ENCODE measurements at places on chromosomes 4 and X.

DNA sequence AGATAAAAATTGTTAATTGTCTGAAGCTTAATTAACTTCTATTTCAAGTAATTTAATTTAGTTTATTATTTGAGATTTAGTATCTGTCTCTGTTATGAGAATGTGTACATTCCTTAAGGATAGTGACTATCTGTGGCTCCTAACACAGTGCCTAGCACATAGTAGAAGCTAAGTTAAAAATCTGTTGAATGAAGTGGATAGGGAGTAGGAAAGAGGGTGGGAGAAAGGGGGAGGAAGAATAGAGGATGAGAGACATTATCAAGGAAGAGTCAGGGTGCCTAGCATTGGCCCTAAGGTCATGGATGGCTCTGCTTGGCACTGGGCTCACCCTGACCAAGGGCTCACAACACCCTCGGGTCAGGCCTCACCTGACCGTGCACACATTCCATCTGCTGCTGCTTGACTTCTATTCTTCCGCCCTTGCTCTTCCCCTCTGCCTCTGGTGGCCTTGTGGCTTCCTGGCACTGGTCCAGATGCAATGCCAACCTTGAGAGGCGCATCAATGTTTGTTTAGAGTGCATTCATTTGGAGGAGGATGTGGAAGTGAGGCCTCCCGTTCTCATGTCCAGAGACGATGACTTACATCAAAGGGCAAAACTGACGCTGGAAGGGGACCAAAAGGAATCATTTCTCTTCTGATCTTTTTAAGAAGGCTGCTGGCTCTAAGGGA is 42.3 kb downstream of the TRIM2 start:
- DNase-seq, result no peak

- DNase-seq, result peak; percentile 20
Measured at GRCh38 chr4:3461515-3462291, 1.4 kb upstream of the DOK7 start.

- peak; percentile 44 for DNase-seq
Measured at GRCh38 chr4:151850791-151851213, 90.0 kb upstream of the GATB start.

- DNase-seq, result no peak
Measured at GRCh38 chrX:1734806-1735205, 119.9 kb downstream of the ASMT start.

DNA sequence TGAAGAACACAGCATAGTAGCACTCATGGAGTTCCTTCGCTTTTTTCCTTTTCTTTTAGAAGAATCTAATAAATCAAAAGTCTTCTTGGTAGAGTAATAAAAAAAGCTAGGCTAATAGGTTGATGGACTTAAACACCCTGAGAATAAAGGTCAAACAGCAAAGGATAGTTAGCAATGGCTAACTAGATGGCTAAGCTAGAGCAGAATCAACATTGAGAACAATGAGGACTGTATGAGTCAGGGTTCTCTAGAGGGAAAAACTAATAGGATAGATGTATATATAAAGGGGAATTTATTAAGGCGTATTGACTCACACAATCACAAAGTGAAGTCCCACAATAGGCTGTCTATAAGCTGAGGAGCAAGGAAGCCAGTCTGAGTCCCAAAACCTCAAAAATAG is 550.9 kb downstream of the GLUD2 start:
- no peak for DNase-seq

Measured in fibroblast of pulmonary artery (primary cell).